ENCODE measurements at places on chromosomes 4 and X.

DNA sequence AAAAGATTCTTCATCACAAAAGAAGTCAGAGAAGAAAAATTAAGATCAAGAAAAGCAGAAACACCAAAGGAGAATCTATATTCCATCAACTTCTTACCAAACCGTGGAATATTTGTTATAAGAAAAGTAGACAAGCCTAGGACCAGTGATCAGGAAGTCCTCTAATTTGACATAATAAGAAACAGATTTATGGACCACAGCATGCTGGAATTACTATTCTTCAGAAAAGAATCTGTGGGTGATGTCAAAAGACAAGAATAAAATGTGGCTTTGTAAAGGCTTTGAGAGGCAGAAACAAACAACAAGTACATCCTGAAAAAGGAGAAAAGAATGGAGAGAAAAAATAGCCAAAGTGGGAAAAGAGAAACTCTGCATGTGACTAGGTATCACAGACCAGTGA is 123.3 kb downstream of the SLC10A7 start:
- no peak for DNase-seq

- no peak for DNase-seq
These were observed 121.1 kb downstream of the SPATA18 start for GRCh38 chr4:52172166-52172565.

- no peak for DNase-seq
These were observed 5.9 kb upstream of the SASH3 start for GRCh38 chrX:129773649-129774458.

DNA sequence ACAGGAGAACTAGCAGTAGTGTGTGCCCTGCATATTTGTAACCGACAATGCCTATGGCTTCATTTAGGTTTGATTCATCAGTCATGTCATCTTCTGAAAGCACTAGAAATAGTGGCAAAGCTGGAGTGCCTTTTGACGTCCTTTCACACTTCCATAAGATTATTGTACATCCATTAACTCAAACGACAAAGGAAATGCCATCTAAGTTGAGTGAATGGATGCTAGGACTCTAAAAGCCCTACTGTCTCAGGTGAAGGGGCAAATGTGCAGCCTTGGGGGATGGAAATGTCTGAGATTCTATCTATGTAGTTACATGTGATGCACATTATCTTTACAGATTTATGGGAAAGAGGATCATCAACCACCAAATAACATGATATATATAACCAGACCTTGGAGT is 1473.6 kb downstream of the STIM2 start:
- DNase-seq: no peak

DNA sequence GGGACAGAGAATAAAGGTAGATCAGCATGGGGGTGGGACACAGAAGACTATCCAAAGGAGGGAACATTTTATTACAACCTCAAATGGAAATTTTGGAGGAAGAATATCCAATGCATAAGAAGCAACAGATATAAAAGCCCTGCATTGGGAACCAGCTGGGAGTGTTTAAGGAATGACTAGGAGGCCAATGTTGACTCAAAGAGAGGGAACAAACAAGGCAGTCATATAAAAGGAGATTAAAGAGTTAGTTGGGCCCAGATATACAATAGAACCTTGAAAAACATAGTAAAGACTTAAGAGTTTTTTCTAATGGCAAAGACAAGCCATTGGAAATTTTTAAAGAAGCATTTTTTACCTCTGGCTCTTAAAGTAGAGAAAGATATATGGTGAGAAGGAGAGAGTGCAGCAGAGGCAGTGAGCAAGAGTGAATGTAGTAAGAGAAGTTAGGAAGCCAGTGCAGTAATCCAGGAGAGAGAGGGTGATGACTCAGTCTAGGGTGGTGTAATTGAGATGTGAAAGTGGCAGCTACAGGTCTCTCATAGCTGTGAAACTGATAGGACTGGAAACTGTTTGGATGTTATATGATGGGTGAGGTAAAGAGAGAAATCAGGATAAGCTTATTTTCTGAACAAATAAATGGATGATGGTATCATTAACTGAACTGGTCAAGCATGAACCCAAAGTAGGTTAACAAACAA is 182.2 kb upstream of the ATOH1 start:
- DNase-seq: no peak

- peak; percentile 6 for DNase-seq
These were observed 468 bp downstream of the ZMYM3 start for GRCh38 chrX:71253253-71254091.

GRCh38 chr4:62814510-62815047 is 1594.7 kb downstream of the TECRL start:
- DNase-seq: no peak

DNA sequence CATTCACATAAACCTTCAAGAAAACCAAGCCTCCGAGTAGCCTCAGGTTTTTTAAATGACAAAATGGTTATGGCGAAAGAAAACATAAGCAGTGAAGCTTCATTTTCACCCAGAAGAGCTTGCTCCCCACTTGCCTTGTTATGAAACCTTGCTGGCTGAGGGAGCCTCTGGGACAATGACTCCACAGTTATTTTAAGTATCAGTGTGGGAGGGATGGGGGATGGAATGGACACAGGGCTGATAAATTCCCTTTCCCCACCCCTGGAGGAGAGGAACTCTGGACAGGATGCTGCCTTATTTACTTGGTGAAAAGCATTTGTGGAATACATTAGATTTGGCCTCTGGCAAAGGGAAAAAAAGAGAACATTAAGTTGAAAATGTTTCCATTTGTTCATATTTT is 220.7 kb upstream of the CNKSR2 start:
- no peak for DNase-seq

DNA sequence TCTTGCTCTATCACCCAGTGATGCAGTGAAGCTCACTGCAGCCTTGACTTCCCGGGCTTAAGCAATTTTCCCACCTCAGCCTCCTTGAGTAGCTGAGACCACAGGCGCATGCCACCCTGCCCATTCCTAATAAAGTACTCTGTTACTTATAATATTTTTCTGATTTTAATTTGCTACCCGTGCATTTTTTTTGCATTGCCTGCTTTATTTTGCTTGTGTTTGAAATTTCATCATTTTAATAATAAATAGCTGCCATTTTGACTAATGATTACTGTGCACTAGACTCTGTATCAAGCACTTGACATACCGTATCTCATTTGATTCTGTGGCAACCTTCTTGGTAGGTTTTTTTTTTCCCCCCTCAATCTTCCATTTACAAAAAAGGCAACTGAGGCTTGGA is 41.7 kb downstream of the FAM193A start:
- DNase-seq: no peak

- no peak for DNase-seq
These were observed 168.6 kb downstream of the AFAP1 start for GRCh38 chr4:7771056-7771455.

DNA sequence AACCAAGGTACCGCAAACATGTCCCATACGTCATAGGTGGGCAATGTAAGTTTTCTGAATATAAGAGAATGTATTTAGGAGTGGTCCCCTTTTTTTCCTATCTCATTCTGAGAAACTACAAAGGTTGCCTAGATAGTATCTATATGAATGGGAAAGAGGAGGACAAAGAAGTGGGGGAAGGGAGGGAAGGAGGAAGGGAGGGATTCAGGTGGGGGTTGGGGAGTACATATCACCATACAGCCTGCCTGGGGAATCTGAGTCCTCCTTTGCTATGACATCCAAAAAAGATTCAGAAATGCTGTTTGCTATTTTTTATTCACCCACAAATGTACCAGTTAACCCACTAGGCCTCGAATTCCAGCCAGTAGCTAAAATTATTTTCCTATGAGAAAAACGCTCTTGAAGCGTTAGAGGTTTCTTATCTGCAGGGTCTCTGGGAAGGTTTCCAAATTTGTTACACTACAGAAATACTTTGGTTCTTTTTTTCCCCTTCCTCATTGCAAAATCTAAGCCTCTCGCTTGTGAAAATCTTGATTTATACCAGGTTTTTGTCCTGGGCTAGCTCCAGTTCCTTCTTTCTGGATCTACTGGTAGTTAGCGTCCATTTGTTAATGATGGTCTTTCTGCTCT is 212.9 kb downstream of the NSUN7 start:
- no peak for DNase-seq

- DNase-seq: no peak
These were observed 42.8 kb downstream of the ZNF157 start for GRCh38 chrX:47413179-47413594.

- DNase-seq: no peak
These were observed 1120.7 kb downstream of the FAT4 start for GRCh38 chr4:126435491-126435890.

- DNase-seq: no peak
These were observed 47.8 kb downstream of the COMMD8 start for GRCh38 chr4:47415719-47416118.

GRCh38 chr4:72473434-72473900 is 95.6 kb downstream of the ADAMTS3 start:
- DNase-seq: no peak

- no peak for DNase-seq
These were observed 759 bp downstream of the ZC4H2 start for GRCh38 chrX:64975491-64975890.

DNA sequence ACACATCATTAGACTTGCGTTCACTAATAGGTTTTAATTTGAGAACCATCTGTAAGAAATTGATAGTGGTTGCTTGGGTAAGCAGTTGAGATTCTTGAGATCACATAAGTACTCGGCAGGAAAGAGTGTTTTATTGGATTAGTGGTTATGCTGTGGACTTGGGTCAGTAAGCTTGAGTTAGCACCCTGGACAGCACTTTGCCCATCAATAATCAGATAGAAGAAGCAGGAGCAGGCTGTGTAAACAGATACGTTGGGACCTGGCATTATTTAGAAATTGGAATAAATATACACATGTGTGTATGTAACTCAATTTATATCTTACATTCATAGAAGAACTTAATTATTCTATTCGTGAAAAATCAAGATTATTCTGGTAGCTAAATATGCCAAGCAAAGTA is 357.5 kb upstream of the SMIM31 start:
- DNase-seq: no peak
